ENCODE measurements at places on chromosomes 4 and X.

- DNase-seq: no peak
Observed at GRCh38 chr4:184641451-184641850, 7.8 kb downstream of the CASP3 start.

DNA sequence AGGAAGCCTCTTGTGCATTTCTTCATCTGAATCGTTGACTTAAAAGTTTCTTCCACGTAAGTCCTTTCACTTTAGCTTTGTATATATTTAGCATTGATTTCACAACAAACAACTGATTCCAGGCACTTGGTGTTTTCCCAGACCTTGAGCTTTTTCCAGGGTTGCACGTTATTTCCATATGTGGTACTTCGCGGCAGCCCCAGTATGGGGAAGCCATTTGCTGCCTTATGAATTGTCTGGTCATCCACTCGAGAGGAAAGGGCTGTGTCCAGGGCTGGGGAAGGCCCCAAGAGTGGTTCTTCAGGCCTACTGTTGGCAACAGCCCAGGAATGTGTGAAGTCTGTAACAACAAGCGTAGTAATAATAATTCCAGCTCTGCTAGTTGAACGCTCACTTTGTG is 2.8 kb upstream of the TLR8 start:
- DNase-seq: no peak

GRCh38 chrX:16867947-16868346 is 2.2 kb downstream of the RBBP7 start:
- no peak for DNase-seq

DNA sequence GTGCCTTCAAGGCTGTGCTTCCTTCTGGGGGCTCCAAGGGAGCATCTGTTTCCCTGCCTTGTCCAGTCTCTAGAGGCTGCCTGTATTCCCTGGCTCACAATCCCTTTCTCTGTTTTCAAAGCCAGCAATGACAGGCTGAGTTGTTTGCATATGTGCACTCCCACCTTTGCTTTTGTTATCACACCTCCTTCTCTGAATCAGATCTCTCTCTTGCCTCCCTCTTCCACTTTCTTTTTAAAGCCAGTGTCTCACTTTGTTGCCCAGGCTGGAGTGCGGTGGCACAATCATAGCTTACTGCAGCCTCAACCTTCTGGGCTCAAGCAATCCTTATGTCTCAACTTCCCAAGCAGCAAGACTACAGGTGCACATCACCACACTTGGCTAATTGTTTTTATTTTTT is 37.1 kb upstream of the LEF1 start:
- DNase-seq: no peak

DNA sequence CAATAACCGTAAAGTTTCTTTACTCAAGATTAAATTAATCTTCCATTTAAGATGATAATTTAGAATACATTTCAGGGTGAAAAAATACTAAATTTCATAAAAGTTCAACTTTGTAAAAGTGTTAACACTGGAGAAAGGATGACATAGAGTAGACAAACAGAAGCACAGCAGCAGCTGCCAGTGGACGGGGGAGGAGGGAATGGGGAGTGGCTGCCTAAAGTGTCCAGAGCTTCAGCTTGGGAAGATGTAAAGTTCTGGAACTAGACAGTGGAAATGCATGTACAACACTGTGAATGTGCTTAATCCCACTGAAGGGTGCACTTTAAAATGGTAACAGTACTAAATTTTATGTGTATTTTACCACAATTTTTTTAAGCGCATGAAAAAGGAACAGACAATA is 39.9 kb downstream of the RELL1 start:
- no peak for DNase-seq

GRCh38 chrX:20459410-20460350 is 193.0 kb upstream of the RPS6KA3 start:
- DNase-seq: no peak

- no peak for DNase-seq
Observed at GRCh38 chr4:68864438-68865187, 48.8 kb downstream of the UGT2B10 start.

DNA sequence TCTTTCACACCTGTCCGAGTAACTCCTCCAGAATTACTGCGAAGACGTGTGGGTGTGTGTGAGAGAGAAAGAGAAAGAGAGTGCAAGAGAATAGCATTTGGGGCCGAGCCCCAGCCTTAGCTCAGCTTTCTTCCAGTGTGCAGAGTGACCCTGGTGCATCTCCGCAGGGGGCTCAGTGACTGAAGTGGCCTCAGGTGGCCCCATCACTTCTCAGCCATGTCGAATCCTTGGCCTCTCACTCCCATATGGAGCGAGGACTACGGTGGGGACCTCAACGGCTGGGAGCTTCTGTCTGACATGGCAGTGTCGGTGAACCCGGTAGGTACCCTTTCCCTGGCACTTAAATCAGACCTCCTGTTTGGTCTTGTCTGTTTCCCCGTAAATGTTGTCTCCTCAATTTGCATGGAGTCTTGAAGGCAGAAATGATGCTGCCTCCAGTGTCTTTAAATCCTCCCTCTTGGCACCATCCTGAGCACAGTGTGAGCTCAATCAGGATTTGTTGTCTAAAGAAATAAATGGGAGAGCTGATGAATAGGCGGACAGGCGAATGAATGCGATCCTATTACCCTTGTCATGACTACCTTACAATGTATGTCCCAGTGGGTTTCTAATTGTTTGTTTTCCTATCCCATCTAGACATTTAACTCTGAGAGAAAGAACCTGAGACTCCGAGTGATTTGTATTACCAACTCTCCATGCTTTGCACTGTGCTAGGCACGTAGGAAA is 305.9 kb downstream of the AFF2 start:
- no peak for DNase-seq

- DNase-seq: no peak
Observed at GRCh38 chr4:100348473-100348872, 158.2 kb upstream of the DDIT4L start.

DNA sequence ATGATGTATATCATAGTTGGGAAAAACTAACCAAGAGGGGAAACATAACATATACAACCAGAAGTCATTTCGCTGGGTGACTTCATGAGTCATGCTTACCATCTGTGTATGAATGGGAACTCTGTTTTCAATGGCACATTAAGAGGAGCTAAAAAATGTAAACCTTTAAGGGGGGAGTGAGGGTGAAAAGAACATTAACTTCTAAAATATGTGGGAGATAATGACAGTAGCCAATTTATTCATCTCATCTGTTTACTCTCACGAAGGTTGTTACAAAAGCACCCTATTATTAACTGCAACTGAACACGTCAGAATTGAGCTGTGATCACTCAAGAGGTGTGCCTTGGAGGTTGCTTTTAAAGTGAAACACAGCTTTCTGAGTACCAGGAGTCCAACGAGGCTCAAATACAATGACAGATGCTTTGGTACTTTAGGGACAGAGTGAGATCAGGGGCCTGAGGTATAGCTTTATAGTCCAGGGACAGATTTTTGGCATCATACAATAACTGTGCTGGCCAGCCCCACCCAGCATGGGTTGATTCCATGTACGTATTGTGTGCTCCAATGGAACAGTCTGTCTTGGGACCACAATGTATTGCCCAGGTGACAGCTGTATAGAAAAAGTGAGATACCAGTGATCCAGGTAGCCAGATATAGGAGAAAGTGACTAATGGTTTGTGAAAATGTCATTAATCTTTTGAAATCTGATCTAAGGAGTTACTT is 107.3 kb downstream of the AMMECR1 start:
- no peak for DNase-seq

Measured in CD4-positive, alpha-beta T cell treated with Interferon gamma for 1 hour (primary cell).